ENCODE measurements at places on chromosomes 13 and 19.

DNA sequence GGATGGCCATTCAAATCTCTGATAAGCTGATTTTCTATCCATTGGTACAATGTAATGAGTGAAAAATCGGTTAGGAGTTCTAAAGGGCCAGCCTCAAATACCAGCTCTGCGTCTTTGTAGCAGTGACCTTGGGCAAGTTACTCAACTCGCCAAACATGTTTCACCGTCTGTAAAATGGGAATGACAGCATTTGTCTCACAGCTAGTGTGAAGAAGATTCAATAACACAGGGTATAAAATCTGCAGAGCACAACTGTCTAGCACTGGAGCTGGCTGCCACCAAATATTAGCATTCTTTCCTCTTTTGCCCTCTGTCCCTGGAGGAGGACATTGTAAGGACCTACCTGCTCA is 22.1 kb upstream of the SERP2 start:
- DNase-seq: no peak

- peak; percentile 93 for DNase-seq
These were observed 15.0 kb upstream of the NANOS3 start for GRCh38 chr19:13861714-13862531.

DNA sequence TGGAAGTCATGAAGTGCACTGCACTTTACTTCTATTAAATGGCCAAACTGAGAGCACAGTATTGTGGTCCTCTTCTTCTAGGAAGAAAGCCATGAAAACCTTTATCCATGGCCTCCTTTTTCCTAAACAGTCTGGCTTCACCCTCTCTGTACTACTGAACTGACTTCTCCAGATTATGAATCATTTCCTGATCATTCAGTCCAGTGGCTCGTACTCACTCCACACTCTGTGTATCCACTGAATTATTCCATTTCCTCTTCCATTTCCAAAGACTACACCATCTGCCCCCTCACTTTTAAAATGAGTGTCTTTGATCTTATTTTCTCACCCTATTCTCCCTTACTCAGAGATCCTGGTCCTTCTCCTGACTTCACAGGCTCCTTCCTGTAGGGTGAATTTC is 29.7 kb upstream of the FREM2 start:
- no peak for DNase-seq

DNA sequence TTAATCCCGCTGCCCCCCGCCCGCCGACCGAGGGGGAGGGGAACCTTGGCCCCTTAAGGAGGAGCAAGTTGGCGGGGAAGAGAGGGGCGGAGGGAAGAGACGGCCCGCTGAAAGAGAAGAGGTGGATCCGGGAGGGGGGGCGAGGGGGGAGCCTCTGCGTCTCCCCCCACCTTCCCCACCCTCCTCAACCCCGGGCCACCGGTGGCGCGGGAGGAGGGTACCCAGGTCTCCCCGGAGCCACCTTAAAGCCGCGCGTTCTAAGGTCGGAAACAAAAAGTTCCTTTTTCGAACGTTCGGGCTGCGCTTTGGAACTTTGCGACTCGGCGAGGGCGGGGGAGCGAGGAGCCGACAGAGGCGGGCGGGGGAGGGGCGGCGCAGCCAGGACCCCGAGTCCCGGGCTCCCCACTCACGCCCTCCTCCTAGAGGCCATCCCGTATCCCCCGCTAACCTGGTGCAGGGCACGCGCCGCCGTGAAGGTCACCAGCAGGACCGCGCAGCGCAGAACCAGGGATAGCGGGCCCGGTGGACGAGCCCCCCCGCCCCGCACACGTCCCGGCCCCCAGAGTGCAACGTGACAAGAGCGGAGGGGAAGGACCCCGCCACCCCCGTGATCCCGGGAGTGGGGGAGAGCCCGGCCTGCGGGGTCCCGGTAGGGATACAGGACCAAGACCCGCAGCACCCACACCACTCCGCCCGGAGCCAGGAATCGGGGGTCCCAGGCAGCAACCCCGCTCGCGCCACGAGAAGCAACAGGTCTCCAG is 659 bp downstream of the ERF start:
- peak; percentile 82 for DNase-seq

- no peak for DNase-seq
These were observed 10.3 kb downstream of the MIR17HG start for GRCh38 chr13:91357613-91358386.

DNA sequence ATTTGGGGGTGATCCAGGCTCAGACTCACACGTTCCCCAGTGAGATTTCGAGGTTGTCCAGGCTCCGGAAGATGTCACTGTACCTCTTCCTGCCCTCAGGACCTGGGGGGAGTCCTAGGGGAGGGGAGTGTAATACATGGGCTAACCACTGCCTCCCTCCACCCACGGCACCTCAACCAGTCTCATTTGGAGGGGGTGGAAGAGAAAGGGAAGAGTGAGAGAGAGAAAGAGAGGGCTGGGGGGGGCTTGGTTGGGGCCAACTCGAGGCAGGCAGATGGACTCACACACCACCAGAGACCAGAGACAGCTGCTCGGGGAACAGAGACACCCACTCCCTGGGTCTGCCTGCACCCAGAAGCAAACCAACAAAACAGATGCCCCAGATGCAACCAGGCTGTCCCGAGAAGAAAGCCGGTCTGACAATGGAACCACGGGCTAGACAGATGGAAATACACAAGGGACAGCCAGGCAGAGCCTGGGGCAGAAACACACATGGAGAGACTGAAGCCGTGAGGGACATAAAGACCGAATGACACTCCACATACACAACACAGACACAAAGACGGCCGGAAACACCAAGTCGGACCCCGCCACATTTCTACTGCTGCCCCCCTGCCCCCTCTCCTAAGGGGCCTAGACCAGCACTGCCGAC is 825 bp downstream of the GMIP start:
- DNase-seq: peak; percentile 74

- peak; percentile 43 for DNase-seq
These were observed 967 bp downstream of the DBP start for GRCh38 chr19:48635966-48636858.

- no peak for DNase-seq
These were observed 123.1 kb downstream of the SPRY2 start for GRCh38 chr13:80217614-80218456.

GRCh38 chr19:50191216-50191615 is 12.2 kb upstream of the MYH14 start:
- no peak for DNase-seq

DNA sequence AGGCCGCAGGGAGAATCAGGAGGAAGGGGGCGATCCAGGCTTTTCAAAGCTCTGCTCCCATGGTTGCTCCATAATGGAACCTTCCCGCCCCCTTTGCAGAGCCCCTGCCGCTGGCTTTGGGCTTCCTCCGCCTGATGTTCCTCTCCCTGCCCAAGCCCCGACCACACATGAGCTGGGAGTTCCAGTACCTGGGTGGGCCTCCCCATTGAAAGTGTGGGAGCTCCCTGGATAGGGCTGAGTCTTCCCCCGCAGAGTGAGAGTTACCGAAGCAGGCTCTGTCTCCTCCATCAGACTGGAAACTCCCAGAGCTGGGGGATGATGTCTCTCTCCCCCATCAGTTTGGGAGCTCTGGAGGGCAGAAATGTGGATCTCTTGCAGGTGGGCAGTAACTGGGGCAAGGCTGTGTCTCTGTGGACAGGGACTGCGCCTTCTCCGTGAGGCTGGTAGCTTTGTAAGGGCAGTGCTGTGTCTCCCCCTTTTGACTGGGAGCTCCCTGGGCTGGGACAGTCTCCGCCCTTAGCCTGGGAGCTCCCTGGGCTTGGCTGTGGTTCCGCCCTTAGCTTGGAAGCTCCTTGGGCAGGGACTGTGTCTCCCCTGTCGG is 722 bp downstream of the DCAF15 start:
- DNase-seq: peak; percentile 16

- no peak for DNase-seq
These were observed 190.5 kb upstream of the SOX21 start for GRCh38 chr13:94902722-94903407.

DNA sequence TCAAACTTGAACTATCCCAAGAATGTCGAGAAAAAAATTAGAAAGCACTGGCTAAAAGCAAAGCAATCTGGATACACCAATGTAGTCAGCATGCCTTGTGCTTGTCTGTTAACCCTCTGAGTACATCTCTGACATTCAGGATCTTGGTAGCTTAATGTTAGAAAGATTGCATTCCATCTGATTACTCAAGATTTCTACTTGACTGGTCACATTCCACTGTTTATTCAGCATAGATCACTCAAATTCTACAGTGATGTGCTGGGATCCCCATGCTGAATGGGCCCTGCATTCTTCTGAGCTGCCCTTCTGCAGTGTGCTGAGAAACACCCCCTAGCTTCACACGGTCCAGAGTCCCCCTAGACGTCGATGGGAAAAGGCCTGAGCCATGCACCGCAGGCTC is 295.4 kb upstream of the MAB21L1 start:
- no peak for DNase-seq

DNA sequence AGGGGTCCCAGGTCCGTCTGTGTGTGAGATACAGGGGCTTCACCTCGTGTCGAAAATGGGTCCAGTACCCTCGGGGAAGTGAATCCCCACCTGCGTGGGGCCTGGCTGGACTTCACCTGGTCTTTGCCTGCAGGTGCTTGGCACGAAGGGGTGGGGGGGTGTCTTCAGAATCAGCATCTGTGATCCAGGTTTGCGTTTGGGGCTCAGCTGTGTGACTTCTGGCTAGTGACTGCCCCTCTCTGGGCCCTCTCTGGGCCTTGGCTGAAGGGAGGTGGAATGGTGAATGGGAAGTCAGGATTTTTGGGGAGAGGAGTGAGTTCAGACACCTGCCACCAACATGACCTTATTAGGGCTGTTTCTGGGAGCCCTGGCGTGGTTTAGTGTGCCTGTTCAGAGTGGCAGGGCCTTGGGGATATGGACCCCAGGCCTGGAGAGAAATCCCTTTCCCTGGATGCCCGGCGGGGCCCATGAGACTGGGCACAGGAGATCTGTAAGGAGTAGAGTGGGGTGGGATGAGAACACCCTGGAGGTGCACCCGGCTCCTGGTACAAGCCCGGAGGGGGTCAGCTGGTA is 2.7 kb downstream of the CELF5 start:
- DNase-seq: no peak

- DNase-seq: peak; percentile 55
These were observed 5.7 kb downstream of the JAK3 start for GRCh38 chr19:17841810-17842662.

DNA sequence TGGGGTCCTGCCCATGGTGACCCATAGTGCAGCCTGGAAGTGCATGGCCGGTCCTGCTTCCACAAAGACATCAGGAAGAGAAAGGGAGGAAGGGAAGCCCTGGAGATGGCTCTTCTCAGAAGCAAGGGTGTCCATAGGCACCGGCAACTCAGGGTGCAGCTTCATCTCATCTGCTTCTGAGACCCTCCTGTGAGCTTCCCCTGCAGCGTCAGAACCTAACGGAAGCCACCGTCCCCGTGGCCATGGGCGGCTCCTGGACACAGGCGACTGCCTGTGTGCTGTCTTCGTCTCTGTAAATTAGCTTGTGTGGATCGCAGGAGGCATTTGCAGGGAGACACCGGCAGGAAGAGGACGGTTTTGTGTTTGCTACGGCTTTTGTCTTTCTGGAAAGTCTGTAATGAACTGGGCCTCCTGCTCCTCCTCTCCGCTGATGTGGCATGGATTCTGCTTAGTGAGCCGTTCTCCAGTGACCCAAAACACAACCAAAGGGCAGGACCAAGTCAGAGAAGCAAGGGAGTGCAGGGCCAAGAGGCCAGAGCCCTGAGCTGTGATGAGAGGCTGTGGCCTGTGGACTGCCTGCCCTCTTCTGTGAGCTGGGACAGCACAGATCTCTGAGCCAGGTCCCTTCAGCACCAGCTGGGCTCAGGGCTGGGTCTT is 2.5 kb downstream of the ATP4B start:
- DNase-seq: no peak

- no peak for DNase-seq
These were observed 153.1 kb downstream of the RGCC start for GRCh38 chr13:41610404-41610803.

DNA sequence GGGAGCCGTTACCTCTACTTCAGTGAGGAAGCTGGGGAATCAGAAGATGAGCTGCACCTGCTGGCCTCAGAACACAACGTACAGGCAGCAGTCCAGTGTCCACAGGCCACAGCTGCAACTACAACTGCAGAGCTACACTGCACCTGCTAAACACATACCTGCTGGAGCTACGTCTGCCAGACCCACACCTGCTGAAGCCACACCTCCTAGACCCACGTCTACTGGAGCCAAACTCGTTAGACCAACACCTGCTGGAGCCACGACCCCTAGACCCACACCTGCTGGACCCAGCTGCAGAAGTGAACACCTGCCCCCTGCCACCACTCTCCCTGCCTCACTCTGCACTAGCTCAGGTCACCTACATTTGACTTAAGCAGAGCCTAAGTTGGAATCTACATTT is 169.9 kb downstream of the USP12 start:
- DNase-seq: no peak

GRCh38 chr19:12801466-12802266 is at the start of the genes PRDX2 and THSD8:
Gene PRDX2 (minus strand): TSS chr19:12801800. CDS start chr19:12801261, 539 bp downstream.
Gene THSD8 (plus strand): TSS chr19:12802069. CDS start chr19:12802072, 3 bp downstream.
- peak; percentile 81 for DNase-seq

DNA sequence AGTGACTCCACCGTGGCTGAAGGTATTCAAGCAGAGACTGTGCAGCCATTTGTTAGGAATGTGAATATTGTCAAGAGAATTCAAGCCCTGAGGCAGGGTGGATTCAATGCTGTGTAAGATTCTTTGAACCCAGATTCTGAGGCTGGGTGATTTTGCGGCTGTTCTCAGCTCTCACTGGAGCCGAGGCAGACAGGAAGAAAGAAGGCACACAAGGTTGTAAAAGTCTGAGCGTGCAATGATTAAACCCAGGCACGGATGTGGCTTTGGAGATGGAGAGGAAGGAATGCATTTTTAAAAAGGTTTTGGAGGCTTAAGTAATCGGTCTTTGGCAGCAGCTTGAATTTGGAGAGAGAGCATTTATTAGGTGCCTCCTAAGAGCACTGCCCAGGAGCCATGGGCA is 187.9 kb downstream of the KATNAL1 start:
- DNase-seq: peak; percentile 27
